ENCODE measurements at places on chromosomes 3 and 15.

GRCh38 chr3:65614585-65614984 is 424.1 kb downstream of the MAGI1 start:
- no peak for DNase-seq

- DNase-seq = no peak
These were observed 21.8 kb downstream of the CD200 start for GRCh38 chr3:112354642-112355306.

DNA sequence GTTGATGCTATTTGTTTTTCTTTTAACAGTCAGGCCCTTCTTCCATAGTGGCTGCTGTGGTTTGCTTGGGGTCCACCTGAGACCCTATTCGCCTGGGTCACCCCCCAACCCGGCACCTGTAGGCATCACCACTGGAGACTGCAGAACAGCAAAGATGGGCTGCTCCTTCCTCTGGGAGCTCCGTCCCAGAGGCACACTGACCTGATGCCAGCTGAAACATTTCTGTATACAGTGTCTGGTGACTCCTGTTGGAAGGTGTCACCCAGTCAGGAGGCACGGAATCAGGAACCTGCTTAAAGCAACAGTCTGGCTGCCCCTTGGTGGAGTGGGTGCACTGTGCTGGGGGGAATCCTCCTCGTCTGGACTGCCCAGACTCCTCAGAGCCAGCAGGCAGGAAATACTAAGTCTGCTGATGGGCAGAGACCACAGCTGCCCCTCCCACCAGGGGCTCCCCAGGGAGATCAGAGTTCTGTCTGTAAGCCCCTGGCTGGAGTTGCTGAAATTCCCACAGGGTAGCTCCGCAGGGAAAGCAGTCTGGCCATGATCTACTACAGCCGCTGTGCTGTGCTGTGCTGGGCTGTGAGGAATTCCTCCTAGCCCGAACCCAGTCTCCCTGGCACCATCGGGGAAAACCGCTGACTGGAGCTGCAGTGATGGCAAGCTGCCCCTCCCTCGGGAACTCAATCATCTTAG is 248.2 kb downstream of the TBC1D5 start:
- no peak for DNase-seq

- DNase-seq = no peak
These were observed 65.6 kb downstream of the MAP4 start for GRCh38 chr3:47950453-47951169.

DNA sequence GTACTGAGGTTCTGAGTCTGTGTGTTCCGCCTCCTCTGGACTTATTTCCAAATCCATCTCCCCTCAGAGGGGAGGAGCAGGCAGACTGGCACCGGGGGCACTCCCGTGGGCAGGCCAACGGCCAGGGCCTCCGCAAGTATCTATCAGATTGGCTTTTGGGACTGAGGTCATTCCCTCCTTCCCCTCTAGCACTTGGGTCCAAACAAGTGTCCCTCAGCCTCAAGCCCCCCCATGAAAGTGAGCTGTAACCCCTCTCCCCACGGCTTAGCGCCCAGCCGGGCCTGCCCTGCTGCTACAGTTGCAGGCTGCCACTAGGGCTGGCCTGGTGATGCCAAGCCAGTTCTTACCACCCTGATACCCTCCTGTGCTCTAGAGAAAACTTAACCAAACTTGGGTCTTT is 17.4 kb downstream of the ITGA11 start:
- no peak for DNase-seq
